Pancreas (tissue), 10 donors: ENCODE measurements at places on chromosomes 1 and 21.

- DNase-seq: peak; percentile 69
Observed at GRCh38 chr1:1004780-1005697, 5.1 kb upstream of the HES4 start.

DNA sequence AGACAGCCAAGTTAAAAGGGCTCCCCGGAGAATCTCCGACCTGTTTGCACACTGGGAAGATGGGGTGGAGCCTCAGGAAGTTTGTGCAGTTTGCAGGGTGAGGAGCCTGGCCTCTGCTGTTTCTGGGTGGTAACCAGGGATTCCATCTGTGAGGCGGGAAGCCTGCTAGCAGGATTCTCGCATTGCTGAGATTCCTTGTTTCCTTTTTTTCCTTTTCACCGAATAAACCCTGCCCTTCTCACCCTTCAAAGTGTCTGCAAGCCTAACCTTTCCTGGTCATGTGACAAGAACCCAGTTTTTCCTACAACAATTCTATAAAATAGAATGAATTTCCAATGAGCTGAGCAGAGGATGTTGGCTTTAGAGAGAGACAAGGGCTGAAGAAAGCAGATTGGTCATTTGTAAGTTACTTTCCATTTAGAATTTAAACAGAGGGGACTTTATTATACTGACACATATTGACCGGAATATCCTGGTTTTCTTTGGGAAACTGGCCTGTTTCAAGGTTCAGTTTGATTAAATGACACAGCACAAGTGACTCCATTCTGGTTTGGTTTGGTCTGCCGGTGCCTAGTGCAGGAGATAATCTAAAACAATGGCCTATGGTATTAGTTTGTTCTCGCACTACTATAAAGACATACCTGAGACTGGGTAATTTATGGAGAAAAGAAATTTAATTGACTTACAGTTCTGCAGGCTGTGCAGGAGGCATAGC is 48.7 kb upstream of the DNAH14 start:
- no peak for DNase-seq

DNA sequence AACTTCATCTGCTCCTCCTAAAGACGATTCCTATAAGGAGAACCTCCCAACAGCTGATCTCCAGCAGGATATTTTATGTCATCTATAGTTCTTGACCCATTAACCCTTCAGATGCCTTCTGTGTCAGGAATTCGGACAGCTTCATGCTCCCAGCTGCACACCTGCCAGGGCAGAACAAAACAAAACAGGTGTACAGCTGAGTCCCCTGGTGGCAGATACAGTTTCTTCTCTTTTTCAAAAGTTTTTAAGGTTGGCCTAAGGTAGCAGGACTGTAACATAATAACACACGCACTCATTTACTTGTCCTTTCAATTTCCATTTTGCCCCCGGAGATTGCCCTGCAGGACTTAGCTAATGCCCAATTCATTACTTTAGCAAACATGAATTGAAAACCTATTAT is 218.3 kb downstream of the S1PR1 start:
- no peak for DNase-seq

DNA sequence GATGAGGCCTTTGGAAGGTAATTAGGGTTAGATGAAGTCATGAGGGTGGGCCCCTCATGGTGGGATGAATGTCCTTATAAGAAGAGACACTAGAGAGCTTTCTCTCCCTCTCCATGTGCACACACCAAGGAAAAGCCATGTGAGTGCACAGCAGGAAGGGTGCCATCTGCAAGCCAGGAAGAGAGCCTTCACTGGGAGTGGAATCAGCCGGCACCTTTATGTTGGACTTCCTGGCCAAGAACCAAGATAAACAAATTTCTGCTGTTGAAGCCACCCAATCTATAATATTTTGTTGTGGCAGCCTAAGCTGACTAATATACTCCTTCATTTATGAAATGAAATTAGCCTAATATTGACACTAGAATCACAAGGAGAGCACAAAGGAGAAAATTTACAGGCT is 38.2 kb upstream of the PKP1 start:
- no peak for DNase-seq

- no peak for DNase-seq
Observed at GRCh38 chr21:46094401-46095082, 3.4 kb upstream of the COL6A2 start.

- DNase-seq: no peak
Observed at GRCh38 chr1:83796409-83796808, 202.5 kb downstream of the TTLL7 start.

GRCh38 chr21:44881198-44881872 is 7.8 kb upstream of the PTTG1IP start:
- no peak for DNase-seq

GRCh38 chr1:87902830-87903229 is 574.1 kb downstream of the LMO4 start:
- no peak for DNase-seq

GRCh38 chr21:33051925-33052324 is 18.0 kb upstream of the OLIG1 start:
- no peak for DNase-seq

DNA sequence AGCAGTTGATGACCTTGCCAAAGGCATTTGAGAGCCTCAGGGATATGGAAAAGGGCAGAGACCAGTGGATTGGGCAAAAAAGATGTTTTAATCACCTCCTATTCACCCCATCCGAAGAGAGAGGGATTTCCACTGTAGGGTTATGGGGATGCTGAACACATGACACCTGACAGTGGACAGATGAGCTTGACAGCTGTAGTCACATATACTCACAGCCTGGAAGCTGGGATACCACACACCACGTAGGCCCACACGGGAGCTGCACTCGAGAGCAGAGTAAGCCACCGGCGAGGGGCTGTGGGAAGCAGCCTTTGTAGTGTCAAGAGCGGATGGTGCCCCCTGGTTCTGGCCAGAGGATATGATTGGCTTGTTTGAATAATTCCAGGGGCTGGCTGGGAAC is 20.0 kb downstream of the ZBTB40 start:
- DNase-seq: no peak

DNA sequence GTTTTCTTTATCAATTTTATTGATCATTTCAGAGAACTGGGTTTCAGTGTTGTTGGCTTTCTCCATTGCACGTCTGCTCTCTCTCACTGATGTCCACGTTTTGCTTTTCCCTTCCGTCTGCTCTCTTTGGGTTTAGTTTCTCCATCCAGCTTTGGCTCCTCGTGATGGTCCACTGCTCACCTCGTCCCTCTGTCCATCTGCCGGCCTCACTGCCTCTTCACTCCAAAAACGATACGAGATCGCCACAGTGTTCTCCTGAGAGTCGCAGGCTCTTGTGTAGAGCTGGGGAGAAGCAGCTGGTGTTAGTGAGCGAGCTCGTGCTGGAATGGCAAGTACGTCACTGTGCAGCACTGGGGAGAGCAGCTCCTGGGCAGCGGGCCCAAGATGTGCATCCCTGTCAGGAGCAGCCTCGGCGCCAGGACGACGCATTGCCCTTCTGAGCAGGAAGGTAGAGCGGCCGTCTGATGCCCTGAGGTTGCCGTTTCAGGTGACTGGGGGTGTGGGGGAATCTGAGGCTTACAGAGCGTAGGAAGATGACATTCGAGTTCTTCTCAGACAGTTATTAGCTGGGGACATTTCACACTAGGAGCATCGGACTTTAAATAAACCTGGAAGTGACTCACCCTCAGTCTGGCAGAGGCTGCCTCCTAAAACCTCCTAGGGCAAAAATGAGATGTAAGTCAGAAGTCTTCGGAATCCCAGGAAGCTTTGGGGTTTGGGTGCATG is 31.4 kb upstream of the PCBP3 start:
- no peak for DNase-seq

GRCh38 chr21:25342816-25343215 is 264.5 kb downstream of the MRPL39 start:
- DNase-seq: no peak

DNA sequence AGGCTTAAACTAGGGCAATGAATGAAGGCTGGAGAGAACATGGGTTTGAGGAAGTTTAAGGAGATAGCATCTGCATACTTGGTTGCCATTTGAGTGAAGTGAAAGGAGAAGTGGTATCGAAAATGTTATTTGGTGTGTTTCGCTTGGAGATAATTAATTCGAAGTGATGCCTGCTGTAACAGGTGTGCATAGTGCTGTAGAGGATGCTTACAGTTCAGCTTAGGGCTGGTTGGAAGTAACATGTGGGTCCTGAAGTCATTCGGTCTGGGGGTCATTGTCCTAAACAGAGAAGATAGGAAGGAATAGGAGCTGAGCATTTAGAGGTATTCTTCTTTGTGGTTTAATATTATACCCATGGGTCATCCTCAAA is 301 bp upstream of the NUDT17 start:
- DNase-seq: no peak

DNA sequence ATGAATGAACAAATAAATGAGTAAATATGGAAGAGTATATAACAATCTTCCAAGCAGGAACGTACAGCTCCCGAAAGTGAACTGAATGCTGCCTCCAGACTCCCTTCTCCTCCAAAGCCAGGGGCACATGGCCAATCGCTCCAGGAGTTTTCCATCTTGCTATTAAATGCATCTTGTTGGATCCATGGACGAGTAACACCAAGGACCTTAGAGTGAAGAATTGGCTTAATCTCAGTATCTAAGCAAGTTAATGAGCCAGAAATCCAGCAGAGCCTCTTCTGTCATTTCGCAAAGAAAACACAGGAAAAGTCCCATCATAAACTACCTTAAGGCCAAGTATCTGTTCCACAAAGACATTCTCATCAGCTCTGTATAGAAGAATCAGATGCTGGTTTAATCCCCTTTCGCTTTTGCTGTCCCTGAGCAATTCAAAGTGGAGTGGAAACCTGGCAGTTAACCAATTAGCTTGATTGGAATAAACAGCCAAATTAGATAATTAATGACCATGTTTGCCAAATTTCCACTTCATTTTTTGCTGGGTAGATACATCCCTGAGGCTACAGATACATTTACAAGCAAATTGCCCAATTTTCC is 116.0 kb downstream of the MIS18A start:
- no peak for DNase-seq

DNA sequence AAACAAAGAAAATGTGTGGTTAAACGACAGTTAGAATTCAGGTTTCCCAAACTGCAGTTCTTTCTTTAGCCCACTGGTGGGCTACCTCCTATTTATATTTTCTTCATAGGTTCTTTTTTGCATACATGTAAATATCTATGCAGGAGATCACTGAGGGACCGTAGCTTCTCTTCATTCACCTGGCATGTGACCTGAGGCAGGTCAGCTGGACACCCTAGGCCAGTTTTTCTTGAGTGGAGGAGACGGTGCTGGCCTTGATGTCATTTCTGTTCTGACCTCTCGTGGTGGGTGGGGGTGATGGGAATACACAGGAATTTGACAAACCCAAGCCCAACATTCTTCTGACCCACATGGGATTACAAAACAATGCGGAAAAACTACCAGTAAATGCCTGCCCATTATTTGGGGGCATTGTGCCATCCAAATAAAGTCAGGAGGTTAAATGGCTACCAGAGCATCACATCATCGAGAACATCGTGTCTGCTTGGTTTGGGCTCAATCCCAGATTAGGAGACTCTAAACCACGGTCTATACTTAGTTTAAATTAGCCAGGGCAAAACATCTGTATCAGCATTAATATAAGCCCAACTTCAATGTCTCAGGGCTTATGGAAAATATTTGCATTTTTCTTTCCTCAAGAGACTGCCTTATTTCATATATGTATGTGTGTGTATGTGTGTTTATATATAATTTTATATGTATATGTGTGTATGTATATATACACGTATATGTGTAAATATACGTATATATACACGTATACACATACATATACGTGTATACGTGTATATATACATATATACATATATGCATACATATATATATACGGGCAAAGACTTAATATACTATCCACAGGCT is 7.4 kb upstream of the IRF2BP2 start:
- no peak for DNase-seq
